ENCODE measurements at places on chromosomes 5 and 9.

DNA sequence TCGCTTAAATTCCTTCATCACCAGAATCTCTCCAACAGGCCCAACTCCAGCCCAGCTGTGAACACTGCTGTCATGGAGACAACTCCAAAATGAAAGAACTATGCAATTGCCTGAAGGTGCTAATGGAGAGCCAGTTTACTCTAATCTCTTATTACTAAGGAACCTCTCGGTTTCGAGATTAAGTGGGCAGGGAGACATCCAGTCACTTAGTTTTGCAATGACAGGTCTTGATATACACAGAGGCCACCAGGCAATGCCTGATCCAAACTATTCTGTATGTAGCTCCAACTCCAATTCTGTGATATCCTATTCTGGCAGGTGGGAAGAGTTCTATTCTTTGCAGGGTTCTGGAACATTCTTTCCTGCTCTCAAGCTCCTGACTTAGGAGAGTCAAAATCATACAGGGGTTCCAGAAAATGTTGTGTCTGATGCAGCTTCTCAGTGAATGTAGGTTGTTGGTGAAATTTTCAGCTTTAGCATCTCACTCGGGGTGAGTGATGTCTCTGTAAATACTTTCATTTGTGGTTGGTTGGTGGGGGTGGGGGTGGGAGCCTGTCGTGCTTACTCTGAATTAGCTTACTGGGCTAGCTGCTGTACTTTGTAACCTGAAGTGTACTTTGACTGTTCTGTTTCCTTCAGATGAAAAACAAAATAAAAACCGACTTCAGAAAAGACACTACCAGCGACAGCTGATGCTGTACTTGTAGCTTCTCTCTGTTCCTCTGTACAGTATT is 170.9 kb downstream of the PALM2AKAP2 start:
- no peak for DNase-seq

DNA sequence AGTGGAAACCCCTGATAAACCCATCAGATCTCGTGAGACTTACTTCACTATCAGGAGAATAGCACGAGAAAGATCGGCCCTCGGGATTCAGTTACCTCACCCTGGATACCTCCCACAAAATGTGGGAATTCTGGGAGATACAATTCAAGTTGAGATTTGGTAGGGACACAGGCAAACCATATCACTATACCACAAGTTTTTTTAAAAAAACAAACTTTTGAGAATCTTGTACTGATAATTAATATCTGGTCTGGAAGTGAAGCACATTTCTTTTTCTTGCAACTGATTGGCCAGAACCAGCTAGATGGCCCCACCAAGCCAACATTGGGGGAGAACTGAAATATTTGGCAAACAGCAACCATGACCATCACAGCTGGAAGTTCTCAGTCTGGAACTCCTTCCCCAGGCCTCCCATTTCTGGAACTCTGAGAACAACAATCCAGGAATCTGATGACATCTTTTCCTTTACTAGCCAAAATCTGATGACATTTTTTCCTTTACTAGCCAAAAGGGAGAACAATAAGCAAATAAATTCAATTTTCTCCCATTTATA is 51.8 kb upstream of the CDKN2B start:
- no peak for DNase-seq

DNA sequence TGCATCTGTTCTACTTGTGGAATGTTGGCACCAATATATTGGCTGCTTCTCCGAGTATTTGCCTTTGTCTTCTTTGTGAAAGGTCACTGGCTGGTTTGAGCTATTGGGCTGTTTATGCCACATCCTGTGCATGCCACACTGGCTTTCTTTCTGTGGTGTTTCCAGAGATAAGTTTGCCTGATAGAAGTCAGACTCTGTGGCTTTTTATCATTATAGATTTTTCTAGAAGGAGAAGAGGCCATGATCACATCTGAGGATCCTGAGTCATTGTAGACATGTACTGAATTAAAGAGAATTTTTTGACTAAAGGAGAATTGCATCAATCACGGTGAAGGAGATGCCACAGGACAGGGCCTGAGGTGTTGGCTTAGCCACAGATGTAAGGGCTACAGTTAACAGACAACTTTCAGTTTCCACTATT is 26.5 kb upstream of the CDKN2B start:
- DNase-seq: no peak

DNA sequence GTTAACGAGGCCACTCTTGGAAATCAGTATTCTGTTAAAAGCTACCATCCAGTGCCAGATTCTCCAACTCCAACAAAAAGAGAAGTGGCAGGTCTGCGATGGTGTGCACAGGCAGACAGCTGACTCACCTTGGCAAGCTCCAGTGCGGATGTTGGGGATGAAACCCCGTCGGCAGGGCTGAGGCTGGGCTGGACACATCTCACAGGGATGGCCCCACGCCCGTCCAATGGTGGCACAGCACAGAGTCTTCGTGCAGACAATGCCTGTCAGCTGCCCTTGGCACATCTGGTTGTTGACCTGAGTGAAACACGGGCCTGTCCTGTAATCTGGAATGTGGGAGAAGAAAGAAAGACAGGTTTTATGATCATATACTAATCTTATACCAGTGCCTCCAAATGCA is 73.4 kb downstream of the FBN2 start:
- no peak for DNase-seq

Measured in retina (tissue), 1 donor.